Myocyte (in vitro differentiated cells): ENCODE measurements at places on chromosomes 5 and 9. TPM values are rescaled to one million over a fixed set of nuclear protein-coding genes. Genes with fewer than 3 reads are reported as not detected.

DNA sequence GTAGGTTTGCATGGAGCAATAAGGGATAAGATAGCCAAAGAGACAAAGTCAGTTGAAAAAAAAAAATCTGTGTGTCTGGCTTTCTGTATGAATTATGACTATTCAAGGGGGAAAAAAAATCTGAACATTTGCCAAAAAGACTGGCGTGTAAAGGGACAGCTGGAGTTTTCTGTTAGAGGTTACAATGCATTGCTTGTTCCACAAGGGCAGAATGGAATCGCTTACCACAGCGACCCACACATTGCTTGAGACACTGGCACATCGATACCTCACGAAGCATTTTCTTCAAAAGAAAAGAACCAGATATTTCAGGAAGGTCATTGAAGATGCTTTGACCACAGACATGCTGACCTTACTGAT, 327.8 kb downstream of the TMEM167A start:
- peak; percentile 76 for DNase-seq

DNA sequence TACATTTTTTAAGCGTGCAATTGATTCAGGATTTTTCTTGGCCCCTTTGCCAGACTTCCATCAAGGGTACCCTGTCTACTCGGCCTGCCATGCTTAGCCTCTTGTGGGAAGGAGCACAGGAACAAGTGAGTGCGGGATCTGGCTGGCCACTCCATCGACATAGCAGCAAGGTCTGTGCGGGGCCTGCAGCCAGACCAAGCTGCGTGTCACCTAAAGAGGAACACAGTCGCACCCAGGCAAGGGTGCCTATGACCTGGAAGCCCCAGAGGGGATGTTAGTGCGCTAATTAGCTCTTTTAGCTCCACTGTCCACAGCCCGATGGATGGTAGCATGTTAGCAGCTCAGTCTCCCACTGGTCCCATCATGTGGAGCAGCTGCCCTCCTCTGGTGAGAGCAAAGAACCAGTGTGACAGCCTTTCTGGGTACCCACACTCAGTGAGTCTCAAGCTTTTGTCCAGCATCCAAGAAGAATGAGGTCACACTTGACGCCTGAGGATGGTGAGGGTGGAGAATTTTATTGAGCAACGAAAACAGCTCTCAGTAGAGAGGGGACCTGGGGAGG, 38.7 kb downstream of the FTMT start:
- DNase-seq, result no peak

DNA sequence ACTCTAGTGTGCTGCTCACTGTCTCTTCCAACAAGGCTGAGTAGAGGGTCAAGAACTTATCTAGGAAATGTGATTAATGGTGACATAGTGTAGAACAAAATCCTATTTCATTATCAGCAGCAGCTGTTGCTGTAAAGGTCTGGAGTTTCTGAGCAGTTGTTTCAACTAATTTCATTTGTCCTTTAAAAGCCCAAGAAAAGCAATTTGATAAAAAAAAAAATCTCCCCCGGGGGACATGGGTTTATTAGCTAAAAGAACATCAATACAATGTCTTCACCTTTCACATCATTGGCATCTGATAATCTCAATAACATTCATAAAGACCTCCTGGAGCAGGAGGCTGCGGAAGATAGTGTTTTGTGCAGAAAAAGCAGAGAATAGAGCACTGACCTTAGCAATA, 468.1 kb downstream of the KCTD16 start:
- DNase-seq, result peak; percentile 1

GRCh38 chr5:2163940-2164490, 281.3 kb upstream of the IRX4 start:
- no peak for DNase-seq

DNA sequence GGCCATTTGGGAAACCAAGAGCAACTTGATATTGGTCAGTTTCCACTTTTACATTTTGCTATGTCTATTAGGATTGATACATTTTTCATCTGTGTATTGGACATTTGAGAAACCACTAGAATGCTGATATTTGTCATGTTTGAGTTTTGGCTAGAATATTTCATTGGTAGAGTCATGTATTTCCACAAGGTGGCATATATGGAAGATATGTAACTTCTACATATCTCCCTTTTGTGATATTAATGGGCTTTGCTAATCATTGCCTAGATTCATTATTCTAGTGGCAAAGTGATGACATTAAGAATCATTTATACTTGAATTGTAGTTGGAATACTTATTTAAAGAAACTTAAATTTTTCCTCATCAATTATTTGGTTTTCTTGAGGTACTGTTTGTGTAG, 692.9 kb upstream of the EDIL3 start:
- DNase-seq, result no peak

GRCh38 chr5:122919969-122920368, 74.6 kb downstream of the SNX24 start:
- DNase-seq, result no peak

DNA sequence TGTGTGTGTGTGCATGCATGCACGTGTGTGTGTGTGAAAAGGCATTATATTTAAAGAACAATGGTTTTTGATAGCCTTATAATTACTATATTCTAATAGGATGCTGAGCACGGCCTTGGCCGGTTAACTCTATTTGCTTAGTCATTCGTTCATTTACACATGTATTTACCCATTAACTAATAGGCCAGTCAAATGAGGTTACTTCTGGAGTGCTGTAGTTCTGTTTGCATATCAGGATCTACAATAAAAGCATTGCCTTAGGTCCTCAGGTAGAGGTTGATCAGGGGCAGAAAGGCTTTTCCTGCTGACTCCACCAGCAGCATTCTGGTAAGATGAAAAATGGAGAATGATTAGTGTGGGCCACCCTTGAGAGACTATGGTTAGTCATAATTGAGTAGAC, 219.0 kb downstream of the COMMD10 start:
- no peak for DNase-seq

- DNase-seq, result no peak
Measured at GRCh38 chr9:6557883-6558616, 87.5 kb downstream of the GLDC start.

DNA sequence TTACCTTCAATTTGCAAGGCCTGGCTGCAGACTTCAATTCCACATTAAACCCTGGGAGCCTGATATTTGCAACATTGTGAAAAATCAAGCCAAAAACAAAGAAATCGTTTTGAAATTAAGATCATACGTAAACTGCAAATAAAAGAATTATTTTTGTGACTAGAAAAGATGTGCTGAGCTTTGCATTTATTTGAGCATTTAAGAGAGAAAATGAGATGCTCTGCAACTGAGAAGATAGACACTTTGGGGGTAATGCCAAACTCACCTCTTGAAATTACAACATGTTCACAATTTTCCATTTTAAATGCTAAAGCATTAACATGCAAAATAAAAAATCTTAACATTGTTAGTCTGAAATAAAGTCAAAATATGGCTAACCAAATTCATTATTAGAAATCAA, 46.6 kb downstream of the CSNK1A1 start:
- DNase-seq, result no peak

GRCh38 chr9:20315677-20316076, 306.6 kb downstream of the MLLT3 start:
- DNase-seq, result peak; percentile 71

DNA sequence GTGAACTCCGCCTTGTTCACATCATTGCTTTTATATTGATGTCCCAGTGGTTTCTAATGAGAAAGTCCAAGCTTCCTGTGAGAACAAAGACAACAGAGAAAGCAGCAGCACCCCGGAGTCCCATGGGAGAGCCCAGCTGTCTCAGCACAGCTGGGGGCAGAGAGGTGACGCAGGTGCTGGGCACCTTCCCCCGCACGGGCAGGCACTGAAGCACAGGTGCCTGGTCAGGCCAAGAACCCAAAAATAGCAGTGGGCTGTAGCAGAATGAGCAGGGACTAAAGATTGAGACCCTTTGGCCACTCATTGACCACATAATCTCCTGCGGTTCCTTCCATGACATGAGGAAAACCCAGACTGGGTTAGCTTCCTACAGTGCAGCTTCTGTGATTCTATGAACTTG, 18.8 kb downstream of the SRD5A1 start:
- peak; percentile 69 for DNase-seq

- no peak for DNase-seq
Measured at GRCh38 chr5:55926476-55926875, 68.3 kb downstream of the IL6ST start.

GRCh38 chr9:34271265-34272006, 57.6 kb downstream of the KIF24 start:
- no peak for DNase-seq

DNA sequence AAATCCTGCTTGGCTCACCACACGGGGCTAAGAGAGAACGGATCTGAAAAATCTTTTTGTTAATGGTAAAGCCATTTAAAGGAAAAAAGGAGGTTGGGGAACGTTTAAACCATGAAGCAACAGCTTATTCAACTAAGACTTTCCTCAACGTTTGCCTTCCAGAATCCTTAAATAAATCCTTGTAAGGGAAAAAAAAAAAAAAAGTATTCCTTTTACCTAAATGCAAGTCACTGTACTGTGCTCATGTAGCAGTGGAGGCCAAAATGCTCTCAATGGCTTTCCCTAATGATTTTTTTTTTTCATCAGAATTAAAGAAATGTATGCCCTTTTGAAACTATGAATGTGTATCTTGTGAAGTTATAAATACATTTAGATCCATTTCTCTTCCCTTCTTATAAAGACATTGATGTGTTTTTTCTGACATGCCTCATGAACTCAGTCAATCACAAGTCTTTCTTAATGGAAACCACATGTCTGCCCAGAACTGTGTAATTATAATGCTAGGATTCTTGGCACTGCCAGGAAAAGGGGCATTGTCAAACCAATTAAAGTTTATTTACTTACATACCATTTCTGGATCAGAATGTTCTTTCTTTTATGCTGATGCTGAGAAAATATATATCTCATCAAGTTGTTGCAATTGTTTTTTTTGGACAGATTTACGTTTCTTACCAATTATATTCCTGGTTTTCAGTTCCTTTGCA, 107.5 kb downstream of the EBF1 start:
- DNase-seq, result peak; percentile 15

GRCh38 chr5:111404270-111404769, 108.0 kb downstream of the STARD4 start:
- DNase-seq, result no peak

- peak; percentile 55 for DNase-seq
Measured at GRCh38 chr9:72477930-72478518, 43.4 kb upstream of the TMC1 start.

DNA sequence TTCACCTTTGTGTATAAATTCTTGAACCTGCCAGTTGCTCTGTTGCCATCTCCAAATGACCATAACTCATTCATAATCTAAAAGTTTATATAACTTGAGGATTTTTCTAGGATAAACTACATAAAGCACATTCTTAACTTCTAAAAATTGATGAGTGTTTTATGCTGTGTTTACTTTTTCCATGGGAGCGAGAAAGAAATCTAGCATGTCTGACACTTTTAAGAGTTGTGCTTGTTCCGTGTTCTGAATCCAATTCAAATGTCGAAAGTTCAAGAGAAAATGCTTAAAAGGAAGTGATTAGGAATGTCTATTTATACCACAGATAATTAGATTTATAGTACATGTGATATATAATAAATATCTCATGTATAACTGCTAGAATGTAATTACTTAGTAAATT, 154.4 kb downstream of the DEPDC1B start:
- no peak for DNase-seq

GRCh38 chr5:96952974-96953730, 17.3 kb downstream of the LNPEP start:
- no peak for DNase-seq

GRCh38 chr9:127792417-127793031, 6.7 kb downstream of the CDK9 start:
- DNase-seq, result no peak

GRCh38 chr5:68447136-68447929, 231.8 kb downstream of the PIK3R1 start:
- no peak for DNase-seq

DNA sequence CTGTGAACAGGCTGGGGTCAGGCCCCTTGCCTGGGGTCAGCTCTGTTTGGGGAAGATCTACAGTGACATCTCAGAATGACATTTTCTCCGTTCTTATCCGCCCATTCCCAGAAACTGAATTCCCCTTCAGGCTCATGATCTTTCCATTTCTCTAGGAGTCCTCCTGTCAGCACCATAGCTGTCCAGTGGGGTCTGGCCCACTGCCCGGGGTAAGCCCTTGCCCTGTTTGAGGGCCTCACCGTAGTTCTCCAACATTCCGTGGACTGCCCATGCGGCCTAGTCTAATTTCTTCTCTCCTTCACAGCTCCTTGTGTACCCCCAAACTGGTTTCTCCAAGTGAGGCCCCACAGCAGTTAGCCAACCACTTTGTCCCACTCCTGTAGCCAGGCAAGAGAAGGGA, 68.4 kb downstream of the ENTREP1 start:
- DNase-seq, result no peak

GRCh38 chr9:130254747-130255630, 10.6 kb upstream of the HMCN2 start:
- DNase-seq, result no peak

GRCh38 chr9:73474625-73475024, 323.0 kb downstream of the ANXA1 start:
- no peak for DNase-seq

- no peak for DNase-seq
Measured at GRCh38 chr5:95219411-95219810, 65.5 kb downstream of the MCTP1 start.

DNA sequence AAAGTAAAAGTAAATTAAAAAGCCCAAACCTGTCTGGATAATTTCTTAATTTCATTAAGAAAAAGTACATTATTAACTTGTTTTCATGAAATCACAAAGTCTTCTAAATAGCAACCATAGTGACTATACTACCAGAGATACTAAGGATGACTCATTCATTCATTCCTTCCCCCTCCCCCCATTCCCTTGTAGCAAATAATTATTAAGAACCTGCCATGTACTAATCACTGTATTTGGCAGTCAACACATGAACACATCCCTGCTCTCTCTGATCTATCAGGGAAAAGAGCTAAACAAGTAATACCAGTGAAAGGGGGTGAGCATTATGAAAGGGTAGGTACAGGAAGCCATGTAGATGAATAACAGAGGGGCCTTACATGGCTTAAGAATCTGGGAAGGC, 203.9 kb downstream of the CWC27 start:
- no peak for DNase-seq

- DNase-seq, result no peak
Measured at GRCh38 chr9:7340451-7340850, 459.1 kb downstream of the DMAC1 start.

GRCh38 chr5:180140079-180140554, 68.6 kb upstream of the RNF130 start:
- DNase-seq, result no peak

The GLDC gene
- 0.26 and 0.62 TPM in 2 replicates for total RNA-seq

The PCDHB14 gene
- total RNA-seq, result 6.2 and 6.9 TPM in 2 replicates

The RIMOC1 gene
- total RNA-seq, result 17.1 and 23.4 TPM in 2 replicates

The LRRTM2 gene
- total RNA-seq, result not detected in 2 replicates

The ADAMTS12 gene
- total RNA-seq, result 21.4 and 22.0 TPM in 2 replicates

The PLK2 gene
- 171 and 198 TPM in 2 replicates for total RNA-seq

The COL23A1 gene
- 0.19 and 0.21 TPM in 2 replicates for total RNA-seq

The LCNL1 gene
- total RNA-seq, result 5.0 and 13.8 TPM in 2 replicates

The SMIM32 gene
- total RNA-seq, result not detected in 2 replicates

The SLC30A5 gene
- 57.2 and 69.3 TPM in 2 replicates for total RNA-seq

The RASEF gene
- total RNA-seq, result not detected in 2 replicates
